ENCODE measurements at places on chromosomes 6 and 20.
A peak's percentile ranks its signal among the peaks of the same experiment; 100 is the strongest.

GRCh38 chr20:8575114-8575513, 443.0 kb downstream of the PLCB1 start:
- DNase-seq = no peak

DNA sequence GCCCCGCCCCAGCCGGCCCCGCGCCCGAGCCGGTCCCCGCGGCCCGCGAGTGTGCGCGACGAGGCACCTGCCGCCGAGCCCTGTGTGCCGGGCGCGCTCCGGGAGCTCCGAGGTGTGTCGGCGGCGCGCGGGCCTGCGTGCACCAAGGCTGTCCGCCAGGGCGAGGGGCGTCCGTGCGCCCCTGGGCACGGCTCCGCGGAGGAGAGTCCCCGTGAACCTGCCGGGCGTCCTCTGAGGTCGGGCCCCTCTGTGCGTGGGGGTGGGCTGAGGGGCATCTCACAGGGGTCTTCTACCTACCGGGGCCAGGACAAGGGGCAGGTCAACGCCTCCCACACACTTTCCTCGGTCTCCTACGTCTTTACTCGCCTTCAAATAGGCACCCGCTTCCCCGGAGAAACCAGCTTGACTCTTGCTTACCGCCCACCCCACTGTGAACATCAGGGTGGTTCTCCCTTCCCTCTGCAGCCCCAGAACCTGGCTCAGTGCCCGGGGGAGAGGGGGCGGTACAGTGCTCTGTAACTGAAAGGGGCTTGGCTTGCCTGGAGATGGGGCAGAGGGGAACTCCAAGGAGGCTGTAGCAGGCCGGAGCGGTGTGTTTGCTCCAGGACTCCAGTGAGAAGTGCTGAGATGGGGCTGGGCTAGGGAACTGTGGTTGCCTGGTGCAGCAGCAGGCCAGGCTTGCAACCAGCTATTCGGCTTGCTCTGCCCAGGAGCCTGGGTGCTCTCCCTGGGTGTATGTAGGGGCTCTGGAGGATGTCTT, at the start of gene SAMD10:
TSS of gene SAMD10 (minus strand) at position 86 of the 760 bp plus-strand sequence. CDS start 175 bp downstream, outside the sequence.
- peak; percentile 91 for DNase-seq

GRCh38 chr6:69813508-69813907, 16.7 kb upstream of the LMBRD1 start:
- peak; percentile 76 for DNase-seq

DNA sequence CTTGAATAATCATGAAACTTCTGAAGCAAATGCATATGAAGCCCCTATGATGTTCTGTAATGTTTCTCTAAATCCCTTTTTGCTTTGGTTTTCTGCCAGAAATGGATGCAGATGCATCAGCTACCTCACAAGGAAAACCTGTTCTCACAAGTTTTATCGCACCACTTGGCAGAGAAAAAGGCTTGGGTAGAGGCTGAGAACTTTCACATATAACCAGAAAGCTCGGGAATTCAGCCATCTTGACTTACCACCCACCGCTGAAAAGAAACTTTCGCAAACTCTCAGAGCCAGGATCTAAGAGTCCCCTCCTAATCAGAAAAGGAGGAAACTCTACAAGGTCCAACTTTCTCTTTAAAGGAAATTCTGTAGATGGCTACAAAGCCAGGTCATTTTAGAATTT, 36.2 kb upstream of the ADTRP start:
- no peak for DNase-seq

DNA sequence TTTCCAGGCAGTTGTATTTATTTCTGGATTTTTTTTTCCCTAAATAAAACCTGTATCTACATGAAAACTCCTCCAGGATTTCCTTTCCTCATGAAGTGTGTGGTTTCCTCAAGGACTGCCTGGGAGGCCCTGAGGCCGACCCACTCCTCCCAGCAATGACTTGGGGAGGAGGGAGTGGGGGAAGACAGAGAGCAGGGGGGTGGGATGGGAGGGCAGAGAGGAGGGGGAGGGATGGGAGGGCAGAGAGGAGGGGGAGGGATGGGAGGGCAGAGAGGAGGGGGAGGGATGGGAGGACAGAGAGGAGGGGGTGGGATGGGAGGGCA, 161.8 kb upstream of the AGPAT4 start:
- DNase-seq = no peak

DNA sequence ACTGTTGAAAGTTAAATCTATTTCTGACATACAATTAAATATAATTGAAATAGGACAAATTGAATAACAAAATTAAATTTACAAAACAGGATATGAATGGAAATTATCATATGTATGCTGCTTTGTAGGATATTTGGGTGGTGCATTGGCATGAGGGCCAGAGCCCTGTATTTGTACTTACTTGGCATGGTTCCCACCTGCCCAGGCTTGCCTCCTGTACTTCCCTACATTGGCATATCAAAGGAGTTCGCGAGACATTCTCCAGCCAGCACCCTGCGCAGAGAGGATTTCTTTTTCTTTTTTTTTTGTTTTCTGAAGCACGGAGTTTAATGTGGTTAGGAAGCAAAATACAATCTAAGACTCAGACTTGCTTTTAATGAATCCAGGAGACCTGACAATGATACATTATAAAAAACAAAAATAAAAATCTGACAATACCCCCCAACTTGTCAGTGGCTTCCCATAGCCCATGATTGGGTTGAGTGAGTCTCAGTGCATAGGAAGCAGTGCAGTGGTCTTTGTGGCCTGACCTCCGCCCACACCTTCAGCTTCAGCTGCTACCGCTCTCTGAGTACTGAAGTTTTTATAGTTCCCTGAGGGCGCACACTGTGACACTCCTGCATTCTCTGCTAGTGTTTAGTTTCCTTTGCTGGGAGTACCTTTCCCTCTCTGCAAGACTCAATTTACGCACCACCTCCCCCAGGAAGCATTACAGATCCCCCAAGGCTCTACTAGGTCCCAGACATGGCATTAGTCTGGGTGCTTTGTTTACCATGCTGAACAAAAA, 440.8 kb downstream of the UTRN start:
- no peak for DNase-seq

DNA sequence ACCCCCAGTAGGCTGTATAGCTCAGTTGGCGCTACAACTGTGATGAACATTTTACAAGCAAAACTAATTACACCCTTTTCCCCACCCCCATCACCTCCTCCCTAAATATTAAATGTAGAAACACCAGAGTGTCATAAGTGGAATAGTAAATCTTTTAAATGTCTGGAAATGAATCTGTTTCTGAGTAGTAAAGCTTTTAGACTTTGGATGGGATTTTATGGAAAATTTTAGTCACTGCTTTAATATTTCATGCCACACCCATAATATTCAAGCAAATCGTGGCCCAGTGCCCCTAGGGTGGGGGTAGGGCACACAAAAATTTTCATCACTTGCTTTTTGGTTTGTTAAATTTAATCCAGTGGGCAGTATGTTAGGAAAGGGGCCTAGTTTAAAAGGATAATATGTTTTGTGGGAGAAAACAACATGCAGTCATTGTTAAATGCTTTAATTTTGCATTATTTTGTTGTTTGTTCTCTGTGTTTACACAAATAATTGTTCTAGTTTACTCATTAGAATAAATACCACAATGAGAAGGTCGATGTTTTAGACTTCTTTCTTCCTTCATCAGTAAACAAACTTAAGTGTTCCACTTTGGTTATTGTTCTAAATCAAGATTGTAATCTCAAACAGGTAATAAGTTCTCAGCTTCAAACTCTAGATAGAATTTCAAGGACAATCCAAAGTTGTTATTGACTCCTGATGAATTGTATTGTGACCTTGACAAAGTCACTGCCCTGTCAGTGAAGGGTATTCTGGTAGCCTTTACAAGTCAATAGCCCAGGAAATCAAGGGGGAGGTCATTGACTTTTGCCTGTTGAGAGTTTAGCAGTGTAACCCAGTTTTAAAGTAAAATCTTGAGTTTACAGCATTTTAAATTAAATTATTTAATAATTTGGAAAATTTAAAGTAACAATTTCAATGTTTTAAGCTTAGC, 79.2 kb downstream of the CBFA2T2 start:
- DNase-seq = no peak

DNA sequence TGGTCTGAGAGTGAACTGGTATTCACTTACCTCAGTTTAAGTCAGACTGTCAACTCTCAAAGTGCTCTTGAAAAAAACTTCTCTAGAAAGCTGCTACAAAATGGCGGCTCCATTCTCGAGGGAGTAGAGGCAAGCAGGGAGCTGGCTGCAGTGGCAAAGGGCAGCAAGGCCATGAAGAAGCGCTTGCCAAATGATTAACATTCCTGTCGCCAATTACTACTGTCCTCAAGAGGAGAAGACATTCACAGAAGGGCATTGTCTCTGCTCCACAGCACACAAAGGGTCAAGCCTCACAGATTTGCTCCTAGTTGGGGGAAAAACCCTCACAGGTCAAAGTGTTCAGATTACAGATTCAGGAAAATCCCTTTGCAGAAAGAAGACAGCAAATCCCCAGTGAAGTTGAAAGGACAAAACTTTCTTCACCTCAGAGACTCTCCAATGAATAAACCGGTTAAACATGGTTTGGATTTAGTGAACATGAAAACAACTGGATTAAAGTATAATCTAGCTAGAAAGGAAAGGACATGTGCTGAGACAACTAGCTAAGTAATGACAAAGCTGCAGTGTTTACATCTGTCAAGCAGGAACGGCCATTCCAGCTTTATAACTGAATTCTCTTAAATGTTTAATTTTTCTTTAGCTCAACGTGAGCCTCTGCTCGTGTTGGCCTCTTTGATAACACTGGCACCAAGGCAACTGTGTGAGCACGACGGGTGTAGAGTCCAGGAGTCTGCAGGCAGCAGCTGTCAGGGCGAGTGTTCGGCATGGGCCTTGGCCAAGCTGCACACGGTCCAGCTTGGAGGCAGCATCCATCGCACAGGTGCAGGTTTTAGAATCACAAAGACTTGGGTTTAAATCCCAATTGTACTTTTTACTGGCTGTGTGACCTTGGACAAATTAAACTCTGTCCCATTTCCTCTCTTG, 37.6 kb downstream of the NR2E1 start:
- no peak for DNase-seq

GRCh38 chr6:89965441-89966227, 71.4 kb downstream of the GJA10 start:
- DNase-seq = no peak

DNA sequence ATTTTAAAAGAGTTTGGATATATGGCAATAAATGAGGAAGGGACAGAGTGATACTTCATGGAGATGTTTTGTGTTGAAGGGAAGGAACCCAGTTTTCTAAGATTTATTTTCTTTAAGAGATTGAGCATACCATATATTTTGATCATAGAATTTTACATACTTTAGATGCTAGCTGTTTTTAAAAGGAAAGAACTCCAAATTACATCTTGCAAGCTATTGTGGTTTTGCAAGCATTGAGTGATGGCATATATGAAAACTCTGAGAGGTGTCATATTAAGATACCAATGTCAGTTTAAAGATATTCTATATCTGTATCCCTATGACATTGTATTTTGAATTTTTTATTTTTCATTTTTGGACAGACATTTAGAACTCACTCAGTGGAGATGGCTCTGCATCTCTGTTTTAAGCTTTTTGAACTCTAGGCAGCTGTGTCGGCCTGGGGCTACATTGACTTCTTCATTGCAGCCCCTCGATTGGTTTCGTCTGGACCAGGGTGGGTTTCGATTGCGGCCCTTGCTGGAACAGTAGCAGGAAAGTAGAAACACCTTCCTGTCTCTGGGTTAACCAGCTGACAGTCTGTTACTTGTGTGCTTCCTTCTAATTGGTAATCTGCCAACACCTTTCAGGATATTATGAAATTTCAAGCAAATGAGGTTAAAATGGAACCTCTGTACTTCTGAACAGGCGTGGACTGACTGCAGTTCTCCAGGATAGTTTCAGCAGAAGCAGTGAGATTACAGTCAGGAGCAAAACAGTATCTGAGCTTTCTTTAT, 14.0 kb downstream of the IGF2R start:
- peak; percentile 53 for DNase-seq

DNA sequence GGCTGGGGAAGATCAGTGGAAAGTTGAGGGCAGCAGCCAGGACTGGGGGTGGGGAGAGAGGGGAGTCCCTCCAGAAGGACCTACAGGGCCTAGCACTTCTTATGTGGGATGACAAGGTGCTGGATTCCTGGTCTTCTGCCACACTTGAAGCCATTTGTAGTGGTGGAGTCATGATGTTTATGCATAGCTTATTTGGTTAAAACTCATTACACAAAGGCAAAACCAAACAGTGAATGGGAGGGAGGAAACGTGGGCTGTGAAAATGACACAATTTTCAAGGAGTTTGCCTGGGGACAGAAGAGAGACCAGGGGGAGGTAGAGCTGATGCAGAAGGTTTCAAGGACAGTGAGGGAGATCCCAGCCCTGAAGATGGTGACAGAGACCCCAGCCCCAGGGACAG, 50.8 kb downstream of the DACT2 start:
- DNase-seq = no peak

GRCh38 chr20:15342991-15343523, 1005.6 kb upstream of the FLRT3 start:
- DNase-seq = no peak

DNA sequence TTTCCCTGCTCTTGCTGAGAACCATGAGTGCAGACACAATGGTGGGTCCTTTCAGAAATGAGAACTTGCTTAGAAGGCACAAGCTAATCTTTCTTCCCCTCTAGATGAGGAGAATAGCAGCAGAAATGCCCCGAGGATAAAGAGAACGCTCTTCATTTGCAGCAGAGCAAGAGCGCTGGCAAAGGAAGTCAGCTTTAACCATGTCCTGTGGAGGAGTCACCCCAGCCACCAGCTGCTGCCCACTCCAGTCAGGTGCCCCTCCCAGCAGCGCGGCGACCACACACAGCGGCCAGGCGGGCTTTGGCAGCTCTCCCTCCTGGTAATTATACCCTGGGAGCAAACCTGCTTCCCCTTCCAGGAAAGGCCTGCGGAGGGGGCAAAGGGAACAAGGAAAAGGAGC, 42.4 kb upstream of the EMILIN3 start:
- DNase-seq = peak; percentile 71

DNA sequence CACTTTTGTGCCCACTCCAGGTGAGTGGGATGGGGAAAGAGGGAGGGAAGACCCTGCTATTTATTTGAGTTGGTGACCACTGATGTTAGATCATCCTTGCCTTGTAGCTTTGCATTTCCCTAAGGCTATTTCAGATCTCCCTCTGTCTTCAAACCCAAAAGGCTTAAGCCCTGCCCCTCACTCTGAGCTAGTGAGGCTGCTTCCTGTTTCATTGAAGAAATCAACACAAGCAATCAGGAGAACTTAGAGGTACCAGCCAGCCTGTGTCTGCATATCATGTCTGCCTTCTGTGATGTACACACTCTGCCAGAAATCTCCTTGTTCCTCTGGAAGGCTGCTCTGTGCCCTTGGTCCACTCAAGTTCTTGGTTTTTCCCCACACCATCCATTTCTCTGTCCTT, 135.3 kb downstream of the ARID1B start:
- DNase-seq = peak; percentile 41

- DNase-seq = no peak
These were observed 226.3 kb upstream of the SMLR1 start for GRCh38 chr6:130600880-130601341.

- DNase-seq = no peak
These were observed 161.2 kb downstream of the VEGFA start for GRCh38 chr6:43931201-43931600.

All from KBM-7 (cell line).